ENCODE measurements at places on chromosomes 2 and 18.
A peak's percentile ranks its signal among the peaks of the same experiment; 100 is the strongest.

- DNase-seq: no peak
Observed at GRCh38 chr18:24064391-24065100, 50.0 kb downstream of the TTC39C start.

DNA sequence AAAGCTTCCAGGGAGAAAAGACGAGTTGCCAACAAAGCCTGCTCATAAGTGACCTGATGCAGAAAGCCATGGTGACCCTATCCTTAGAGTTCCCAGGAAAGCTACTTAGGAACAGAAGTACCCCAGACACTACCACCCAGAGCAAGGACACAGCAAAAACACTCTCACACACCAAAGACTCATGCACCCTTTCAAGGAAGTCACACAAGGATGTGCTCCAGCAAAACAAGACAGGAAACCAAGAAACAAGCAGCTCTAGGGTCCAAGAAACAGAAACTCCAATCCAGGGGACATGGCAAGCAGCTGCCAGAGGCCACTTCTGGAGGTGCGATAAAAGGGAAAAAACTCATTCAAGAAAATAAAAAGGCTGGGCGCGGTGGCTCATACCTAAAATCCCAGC lies 5.7 kb downstream of the KIF1A start:
- DNase-seq: no peak

- DNase-seq: no peak
Observed at GRCh38 chr2:230358305-230358704, 31.3 kb downstream of the SP140L start.

DNA sequence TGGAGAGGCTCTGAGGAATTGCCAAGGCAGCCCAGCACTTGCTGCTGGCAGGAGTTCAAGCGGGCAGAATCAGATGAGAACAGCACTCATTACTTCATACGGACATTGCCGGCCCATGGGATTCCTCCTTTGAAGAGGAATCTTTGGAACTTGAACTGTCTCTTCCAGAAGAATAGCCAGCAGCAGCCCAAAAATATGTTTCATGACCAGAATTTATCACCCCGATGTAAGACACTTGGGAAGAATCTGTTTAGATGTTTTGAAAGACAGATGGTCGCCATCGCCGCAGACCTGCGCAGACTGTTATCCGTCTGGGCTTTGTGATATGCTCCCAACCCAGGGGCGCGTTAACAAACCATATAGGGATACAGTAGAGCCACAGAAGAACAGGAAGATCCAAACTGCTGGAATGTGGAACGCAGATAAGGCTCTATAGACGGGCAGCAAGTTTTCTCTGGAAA lies 3.7 kb upstream of the ADI1 start:
- DNase-seq: no peak

DNA sequence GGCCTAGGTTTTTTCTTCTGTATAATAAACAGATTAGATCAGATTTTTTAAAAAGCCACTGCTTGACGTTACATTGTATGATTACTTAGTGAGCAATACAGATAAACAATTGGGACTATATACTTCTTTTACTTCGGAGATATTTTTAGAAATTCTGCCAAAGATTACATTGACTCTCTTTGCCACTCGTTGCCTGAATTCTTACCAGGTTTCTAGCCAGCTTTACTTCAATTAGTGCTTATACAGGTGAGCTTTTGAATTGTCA lies 156.6 kb downstream of the HAUS1 start:
- no peak for DNase-seq

DNA sequence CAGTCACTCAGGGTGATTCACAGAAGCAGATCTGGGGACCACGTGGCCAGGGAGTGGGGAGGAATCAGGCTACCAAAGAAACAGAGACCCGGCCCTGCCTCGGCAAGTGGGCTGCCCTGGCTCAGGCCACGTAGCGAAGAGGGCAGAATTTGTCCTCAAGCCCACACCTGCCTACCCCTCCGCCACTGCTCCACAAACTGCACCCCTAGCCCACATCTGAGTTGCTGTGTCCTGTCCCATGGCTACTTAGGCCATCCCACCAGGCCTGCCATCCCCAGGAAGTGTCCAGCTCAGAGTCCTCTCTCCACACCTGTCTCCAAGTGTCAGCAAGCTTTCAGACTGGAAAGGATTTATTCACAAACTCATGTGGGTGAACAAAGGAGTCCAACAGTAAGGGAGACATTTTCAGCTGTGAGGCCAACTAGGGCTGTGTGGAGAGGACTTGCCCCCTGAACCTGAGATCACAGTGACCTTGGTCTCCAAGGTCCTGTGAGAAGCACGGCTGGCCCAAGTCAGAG lies 31.7 kb upstream of the ASPRV1 start:
- peak; percentile 84 for DNase-seq

GRCh38 chr18:61196750-61197149 lies 136.5 kb upstream of the CDH20 start:
- DNase-seq: no peak

- DNase-seq: no peak
Observed at GRCh38 chr18:79937103-79937860, 14.2 kb downstream of the SLC66A2 start.

DNA sequence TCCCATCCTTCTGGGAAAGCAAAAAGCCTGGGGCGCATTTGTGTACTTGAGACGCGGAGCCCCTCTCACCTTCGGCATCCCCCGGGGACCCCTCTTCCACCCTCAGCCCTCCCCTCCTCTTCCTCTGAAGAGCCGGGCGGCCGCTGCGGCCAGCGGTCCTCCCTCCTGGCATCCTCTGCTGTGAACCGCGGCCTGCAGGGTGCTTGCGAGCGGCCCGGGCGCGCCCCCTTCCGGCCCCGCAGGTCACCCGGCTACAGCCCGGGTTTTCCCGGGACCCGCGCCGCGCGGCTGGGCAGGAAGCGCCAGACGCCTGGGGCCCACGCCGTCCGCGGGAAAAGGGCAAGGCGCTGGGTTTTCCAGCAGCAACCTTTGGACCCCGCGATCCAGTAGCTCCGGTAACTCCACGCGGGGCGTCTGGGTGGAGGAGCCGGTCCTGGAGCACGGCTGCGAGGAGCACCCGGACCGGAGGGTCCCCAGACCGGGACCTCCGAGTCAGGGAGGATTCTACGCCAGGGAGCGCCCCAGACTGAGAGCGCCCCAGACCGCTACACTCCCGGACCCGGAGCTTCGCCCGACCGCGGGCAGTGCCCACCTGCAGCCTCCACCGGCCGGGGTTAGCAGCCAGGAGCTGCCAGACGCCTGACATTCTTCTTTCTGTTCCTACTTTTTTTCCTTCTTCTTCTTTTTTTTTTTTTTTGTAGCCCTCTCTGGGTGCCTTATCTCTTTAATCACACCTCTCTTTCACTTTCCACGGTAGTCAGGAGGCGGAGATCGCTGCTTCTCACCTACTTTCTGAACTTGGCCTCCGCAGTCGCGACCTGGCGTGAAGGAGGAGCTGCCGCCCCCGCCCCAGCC lies at the start of gene IL18R1:
TSS of gene IL18R1 (plus strand) at position 271 of the 855 bp plus-strand sequence. CDS start 6,865 bp downstream, outside the sequence.
- peak; percentile 74 for DNase-seq

DNA sequence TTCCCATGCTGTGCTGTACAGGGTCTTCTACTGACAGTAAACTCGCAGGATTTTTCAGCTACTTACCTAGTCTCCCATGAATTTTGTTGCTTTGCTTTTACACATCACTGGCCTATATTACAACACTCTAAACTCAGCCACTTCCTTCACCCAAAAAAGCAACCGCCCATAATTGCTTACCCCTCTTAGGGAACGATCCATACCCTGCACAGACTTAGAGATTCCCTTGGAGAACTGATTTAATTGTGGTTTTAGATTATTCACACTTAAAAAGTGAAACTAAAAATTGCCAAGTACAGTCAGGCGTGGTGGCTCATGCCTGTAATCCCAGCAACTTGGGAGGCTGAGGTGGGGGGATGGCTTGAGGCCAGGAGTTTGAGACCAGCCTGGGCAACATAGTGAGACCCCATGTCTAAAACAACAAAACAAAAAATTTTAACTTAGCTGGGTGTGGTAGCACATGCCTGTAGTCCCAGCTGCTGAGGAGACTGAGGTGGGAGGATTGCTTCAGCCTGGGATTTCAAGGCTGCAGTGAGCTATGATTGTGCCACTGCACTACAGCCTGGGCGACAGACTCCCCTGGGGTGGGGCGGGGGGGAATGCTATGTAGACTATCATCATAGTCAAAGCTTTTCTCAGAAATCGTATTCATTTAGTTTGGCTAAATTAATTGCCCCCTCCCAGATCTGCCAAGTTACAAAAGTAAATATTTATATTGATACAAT lies 19.3 kb downstream of the MRPL30 start:
- DNase-seq: no peak

GRCh38 chr2:237512774-237513466 lies 25.9 kb downstream of the MLPH start:
- peak; percentile 85 for DNase-seq

DNA sequence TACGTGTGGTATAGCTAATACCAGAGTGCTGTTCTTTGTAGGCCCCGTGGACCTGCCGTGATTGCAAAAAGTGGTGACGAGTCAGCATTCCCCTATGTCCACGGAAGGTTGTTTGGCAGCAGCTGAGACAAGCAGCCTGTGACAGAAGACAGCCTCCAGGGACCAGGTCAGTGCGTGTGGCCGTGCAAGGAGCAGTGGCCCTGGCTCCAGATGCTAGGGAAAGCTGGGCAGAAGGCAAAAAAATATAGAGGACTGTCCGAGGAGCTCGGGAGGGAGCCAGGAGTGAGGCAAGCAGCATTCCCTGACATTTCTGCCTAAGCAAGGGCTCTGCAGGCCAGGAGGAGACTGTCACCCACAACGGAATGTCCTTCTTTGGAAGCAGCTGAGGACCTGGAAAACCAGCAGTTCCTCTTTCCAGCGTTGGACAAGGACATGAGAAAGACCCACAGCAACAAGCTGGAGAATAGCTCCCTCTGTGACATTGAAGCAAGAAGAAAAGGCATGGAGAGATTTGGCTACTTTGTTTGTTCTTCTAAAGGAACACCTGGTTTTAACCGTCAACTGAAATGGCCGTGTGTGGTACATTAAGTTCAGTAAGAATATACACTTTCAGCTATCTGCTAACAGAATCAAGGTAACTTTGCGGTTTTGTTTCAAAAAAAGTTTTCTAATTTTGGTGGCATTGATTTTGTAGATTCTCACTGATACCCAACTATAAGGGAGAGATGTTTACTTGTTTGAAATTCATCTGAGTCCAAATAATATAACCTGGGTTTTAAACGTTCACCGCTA lies 58.3 kb downstream of the NPAS2 start:
- no peak for DNase-seq

DNA sequence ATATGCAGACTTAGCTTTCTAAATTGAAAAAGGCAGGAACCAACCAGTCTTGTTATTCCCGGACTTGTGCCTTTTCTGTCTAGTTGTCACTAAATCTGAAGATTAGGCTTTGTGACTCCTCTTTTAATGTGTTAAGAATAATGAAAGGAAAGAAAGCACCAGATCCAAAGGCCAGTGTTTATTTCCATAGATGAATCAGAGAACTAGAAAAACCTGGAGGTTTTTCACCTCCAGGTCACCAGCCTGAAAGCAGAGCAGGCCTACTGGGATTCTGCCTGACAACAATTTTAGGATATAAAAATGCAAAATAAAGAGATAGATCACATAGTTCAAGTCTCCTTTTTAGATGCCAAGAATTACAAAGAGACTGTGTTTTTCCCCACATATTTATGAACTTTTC lies 160.4 kb downstream of the GULP1 start:
- DNase-seq: no peak

- DNase-seq: no peak
Observed at GRCh38 chr18:61531182-61531581, 198.0 kb downstream of the CDH20 start.

DNA sequence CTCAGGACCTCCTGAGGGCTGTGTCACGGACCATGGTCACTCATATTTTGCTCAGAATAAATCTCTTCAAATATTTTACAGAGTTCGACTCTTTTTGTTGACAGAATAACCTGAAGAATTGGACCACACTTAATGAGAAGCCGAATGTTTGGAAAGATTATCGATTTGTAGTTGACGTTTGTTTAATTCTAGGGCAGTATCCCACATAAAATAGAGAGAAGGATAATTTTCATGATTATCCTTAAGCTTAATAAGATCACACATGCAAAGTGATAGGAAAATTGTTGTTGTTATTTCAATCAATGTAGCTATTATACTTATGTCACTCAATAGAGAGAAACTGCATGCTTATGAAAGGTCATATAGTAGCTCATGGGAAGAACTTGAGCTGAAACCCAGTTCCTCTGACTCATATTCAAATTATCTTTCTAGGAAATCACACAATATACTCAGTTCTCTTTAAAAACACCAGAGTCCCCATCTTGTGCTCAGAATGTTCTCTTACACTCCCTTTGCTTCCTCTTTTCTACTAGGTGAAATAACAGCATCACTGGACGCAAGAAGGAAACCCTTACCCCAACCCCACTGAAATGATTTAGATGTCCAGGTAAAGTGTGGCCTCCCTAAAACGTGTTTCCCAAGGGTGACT lies 982.1 kb downstream of the TSN start:
- DNase-seq: no peak

DNA sequence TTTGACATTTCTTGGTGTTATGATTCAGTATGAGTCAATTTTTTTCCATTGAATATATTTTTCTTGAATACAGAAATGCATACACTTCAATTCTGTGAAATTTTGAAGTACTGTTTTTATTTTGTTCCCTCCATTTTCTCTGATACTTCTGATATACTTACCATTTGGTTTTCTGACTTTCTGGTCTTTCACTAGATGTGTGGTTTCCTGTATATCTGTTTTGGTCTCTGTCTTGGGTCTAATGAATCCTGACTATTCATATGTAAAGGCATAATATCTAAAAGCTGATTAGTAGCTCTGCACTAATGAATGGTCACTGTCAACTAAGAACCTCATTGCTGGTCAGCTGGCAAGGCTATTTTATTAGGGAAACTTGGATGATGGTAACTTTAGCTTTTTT lies 345.6 kb downstream of the GRB14 start:
- no peak for DNase-seq

GRCh38 chr18:32688821-32689220 lies 84.0 kb downstream of the KLHL14 start:
- no peak for DNase-seq

DNA sequence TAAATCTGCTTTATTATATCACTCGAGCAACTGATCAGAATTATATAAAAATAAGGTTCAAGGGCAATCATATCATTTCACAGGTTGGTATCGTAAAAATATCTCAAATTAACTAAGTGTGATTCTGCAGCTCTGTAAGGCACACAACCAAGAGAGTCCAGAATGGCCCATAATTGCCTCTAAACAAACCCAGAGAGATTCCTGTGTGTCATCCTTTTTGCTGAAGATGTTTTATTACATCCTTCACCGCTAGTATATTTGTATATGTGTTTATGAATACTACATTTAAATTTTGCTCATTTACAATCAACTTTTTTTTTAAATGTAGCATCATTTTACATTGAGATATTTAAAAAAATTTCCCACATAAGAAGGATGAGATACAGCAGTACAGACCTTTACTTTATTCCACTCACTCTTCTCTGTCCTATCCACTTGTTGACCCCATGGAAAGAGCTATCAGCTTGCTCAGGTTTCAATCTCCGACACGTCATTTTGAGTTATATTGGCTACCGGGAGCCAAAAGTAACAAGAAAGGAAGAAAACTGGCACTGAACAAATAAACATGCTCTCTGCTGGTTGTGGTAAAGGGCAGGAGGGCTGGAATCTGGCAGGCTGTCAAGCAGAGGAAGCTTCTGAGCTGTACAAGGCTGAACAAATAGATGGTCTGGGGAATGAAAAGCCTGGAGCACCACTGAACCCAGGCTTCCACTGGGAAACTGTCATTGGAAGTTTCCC lies 23.1 kb downstream of the PLA2R1 start:
- DNase-seq: peak; percentile 39

GRCh38 chr18:25669741-25670140 lies 317.8 kb upstream of the ZNF521 start:
- DNase-seq: peak; percentile 6

All from SJCRH30 (cell line).